ENCODE measurements at places on chromosomes 12 and 14.

DNA sequence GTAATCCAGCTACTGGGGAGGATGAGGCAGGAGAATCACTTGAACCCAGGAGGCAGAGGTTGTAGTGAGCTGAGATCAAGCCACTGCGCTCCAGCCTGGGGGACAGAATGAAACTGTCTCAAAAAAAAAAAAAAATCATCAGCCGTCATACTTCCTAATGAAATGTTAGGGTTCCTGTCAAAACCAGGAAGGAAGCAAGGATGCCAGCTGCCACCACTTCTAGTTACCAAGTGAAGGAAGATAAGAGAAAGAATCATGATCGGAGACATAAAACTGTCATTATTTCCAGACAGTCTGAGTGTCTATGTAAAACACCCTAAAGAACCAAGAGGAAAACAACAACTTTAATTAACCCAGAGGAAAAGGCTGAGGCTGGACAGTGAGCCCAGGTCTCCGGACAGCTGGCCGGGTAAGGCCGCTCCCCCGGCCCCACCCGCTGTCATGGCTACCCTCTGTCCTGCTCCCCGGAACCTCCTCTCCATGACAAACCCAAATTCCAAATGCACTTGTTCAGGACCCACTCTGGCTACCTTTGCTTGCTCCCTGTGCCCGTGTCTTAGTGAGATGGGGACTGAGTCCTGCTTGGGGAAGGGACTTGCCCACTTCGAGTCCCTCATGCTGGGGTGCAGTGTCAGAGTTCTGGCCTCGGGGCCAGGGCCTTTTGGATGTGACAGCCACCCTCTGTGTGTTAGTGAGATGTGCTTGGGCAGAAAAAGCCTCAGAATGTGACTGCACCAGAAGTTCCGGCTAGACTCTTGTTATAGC lies 29.0 kb downstream of the SLC6A12 start:
- no peak for DNase-seq

DNA sequence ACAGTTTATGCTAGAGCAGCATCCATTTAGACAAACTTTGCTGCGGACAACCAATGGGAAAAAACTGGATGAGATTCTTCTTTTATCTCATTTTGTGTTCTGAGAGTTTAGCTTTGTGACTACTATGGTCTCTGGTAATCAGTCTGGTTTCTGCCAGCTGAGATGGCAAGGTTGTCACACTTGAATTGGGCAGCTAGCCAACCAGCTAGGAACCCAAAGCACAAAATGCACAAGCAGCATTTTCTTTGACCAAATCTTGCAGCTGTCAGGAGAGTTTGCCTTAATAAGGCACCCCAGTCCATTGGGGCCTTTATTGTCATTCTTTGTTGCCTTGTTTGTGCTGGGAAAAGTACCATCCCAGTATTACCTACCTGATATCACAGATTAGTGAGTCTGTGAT lies 34.0 kb upstream of the ETV6 start:
- DNase-seq, result no peak

DNA sequence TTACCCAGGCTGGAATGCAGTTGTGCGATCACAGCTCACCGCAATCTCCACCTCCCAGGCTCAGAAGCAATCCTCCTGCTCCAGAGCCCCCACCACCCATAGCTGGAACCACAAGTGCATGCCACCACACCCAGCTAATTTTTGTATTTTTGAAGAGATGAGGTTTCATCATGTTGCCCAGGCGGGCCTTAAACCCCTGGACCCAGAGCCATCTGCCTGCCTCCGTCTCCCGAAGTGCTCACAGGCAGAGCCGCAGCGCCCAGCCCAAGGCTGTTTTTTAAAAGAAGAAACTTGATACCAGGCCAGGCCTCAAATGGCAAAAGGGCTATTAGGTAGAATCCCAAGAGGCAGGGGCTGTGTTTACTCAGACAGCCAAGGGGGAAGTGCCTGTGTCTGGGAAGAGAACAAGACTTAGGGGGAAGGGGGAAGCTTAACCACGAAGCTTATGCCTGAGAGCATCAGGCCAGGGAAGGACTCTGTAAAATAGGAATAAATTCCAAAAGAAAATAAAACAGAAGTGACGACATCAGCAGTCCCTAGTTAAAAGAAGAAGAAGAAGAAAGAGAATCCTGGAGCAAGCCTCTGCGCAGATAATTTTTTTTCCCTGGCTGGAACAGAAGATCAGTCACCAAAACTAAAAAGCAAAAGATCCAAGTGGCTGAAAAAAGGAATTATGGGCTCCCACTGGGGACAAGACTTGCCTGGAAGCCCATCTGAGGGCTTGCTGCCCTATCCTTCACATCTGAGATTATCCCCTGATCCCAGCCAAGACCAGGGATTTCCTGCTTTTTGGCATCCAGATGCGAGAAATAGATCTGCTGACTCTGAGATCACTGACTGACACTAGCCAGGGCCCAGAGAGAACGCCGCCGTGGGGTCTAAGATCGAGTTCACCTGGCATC lies 170.5 kb downstream of the NDUFA12 start:
- DNase-seq, result no peak

DNA sequence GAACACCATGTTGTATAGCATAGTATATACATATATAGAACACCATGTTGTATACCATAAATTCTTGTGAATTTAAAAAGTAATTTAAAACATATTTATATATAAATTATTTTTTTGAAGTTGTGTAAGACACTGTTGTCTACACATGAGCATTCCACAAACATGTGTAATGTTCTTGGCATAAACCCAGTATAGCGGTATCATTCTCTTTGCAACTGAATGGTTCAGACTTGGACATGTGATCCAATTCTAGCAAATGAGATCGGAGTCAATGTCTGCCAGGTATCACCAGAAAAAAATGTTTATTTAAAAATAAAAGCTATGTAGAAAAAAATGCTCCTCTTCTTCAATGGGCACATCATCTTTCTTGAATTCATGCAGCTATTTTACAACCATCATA lies 33.9 kb downstream of the CEP290 start:
- no peak for DNase-seq

DNA sequence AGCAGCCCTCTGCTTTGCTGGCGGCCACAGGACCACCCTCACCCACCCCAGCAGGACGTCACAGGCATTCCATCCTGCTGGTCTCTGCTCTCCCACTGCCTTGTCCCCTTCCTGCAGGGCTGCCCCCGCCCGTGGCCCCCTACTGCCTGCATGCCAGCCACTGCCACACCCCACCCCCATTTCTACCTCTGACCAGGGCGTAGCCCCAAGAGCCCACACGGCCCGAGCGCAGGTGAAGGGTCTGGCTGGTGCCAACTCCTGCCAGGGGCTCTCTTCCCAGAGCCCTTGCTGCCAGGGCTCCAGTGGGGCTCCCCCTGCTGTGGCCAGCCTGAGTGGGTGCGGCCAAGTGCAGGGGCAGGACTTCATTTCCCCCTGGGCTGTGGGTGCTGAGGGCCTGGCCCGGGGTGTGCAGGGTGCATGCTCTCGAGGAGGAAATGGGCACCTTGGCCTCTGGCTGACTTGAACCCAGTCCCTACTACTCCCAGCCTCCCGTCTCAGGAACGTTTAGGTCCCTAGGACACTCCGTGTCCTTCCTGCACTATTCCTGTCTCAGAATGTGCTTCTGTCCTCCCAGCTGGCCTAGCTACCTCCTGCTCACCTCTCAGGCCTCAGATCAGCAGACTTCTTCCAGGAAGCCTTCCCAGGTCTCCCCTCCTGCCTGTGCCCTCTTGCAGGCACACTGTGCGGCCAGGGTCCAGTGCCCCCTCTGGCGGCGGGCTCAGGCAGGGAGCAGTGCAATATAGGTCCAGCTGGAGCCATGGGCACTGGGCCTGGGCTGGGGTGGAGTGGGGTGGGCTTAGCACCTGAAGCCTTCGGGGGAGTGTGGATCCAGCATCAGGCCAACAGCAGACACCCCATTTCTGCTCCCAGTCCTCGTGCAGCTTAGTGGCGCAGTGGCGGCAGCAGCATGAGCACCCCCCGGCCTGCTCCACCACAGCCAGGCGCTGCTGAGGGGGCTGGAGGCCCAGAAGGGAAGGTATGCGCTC lies 1.4 kb downstream of the LBHD2 start:
- no peak for DNase-seq
